ENCODE measurements at places on chromosomes 6 and 20.

- DNase-seq = peak; percentile 99
These were observed 2.4 kb downstream of the JAG1 start for GRCh38 chr20:10671221-10671918.

DNA sequence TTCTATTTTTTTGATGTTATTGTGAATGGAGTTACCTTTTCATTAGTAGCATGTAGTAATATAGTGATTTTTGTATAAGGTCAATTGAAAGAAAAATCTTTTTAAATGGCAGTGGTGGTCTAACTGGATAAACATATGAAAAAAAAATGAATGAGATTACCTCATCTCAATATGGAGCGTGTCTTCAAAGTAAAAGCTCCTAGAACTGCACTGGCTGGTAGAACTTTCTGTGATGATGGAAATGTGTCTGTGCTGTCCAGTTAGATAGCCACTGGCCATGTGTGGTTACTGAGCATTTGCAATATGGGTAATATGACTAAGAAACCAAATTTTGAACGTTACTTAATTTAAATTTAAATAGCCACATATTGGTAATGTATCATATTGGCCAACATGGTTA is 44.1 kb downstream of the MRAP2 start:
- DNase-seq = no peak

- no peak for DNase-seq
These were observed 106.5 kb upstream of the GMDS start for GRCh38 chr6:2351807-2352431.

GRCh38 chr20:60512443-60512842 is 554.2 kb downstream of the CDH26 start:
- DNase-seq = no peak

DNA sequence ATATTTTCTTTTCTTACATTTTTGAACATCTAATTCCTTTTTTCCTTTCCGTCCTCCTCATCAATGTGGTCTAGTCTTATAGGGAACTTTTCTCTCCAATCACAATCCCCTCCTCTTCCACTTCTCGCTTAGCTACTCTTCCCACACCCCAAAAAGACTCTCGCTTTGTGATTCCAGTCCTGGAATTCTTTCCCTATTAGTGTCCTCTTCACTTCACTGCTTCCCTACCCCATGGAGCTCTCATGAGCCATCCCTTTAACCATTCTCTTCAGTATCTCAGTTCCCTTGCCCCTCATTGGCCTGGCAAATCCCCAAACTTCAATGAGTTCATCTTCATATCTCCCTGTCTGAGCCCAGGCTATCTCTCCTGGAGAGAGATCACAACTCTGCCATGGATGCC is 55.3 kb upstream of the CEP85L start:
- no peak for DNase-seq

DNA sequence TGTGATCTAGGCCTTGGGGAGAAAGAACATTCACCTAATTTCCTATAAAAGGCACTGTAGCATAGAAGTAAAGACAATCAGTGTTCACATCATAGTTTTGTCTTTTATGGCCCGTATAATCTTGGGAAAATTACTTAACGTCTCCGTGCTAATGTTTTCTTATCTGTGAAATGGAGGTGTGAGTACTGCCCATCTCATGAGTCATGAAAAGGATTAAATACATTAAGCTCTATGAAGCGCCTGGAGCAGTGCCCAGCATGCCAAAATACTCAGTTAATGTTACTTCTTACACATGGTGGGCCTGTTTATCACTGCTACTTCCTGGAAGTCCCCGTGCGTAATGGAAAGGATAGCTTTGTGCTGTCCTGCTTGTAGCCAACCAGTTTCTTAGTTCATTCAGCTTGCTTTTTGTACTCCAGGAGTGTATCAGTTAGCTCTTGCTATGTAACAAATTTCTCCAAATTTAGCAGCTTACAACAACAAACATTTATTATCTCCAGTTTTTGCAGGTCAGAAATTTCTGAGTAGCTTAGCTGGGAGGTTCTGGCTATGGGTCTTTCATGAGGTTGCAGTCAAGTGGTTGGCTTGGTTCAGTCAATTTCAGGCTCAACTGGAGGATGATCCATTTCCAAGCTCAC is 103.6 kb upstream of the BMP2 start:
- DNase-seq = no peak

DNA sequence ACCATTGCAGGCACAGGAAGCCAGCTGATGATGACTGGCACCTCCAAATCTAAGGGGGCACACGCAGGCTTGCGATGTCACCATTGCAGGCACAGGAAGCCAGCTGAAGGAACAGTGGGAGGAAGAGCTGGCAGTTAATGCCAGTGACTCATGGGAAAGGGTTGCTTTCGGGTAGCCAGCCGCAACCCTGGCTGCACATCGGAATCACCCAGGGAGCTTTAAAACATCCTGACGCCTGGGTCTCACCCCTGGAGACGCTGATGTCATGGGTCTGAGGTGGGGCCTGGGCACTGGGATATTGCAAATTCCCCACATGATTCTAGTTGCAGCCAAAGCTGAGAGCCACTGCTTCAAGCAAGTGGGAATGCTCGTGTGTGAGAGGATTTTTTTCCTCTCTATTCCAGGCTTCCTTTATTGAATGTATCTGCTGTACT is 16.1 kb upstream of the CCN6 start:
- peak; percentile 89 for DNase-seq

- DNase-seq = no peak
These were observed 144.8 kb downstream of the BACH2 start for GRCh38 chr6:90151576-90152422.

GRCh38 chr6:166394036-166394892 is 11.5 kb upstream of the MPC1 start:
- no peak for DNase-seq

- peak; percentile 87 for DNase-seq
These were observed at the start of gene KCNK5 for GRCh38 chr6:39228992-39229767. Gene KCNK5, minus strand, starts transcription at chr6:39229475. Its CDS starts 364 bp downstream, at chr6:39229111.

DNA sequence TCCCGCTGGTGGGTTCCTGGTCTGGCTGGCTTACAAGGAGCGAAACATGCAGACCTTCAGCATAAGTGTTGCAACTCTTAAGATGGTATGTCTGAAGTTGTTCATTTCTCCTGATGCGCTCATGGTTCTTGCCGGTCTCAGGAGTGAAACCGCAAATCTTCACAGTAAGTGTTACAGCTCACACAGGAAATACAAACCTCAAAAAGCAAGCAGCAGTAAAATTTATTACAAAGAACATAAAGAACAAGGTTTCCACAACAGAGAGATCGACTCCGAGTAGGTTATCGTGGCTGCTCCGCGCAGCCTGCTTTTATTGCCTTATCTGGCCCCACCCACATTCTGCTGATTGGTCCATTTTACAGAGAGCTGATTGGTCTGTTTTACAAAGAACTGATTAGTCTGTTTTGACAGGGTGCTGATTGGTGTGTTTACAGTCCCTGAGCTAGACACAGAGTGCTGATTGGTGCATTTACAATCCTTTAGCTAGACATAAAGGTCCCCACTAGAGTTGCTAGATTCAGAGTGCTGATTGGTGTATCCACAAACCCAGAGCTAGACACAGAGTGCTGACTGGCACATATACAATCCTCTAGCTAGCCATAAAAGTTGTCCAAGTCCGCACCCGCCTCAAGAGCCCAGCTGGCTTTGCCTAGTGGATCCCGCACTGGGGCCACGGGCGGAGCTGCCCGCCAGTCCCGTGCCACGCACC is 39.2 kb downstream of the TRIM27 start:
- DNase-seq = no peak

- no peak for DNase-seq
These were observed 44.6 kb downstream of the TOX2 start for GRCh38 chr20:43959079-43959919.

- DNase-seq = no peak
These were observed 265.1 kb upstream of the PRDM1 start for GRCh38 chr6:105821027-105821426.

- no peak for DNase-seq
These were observed 5.5 kb downstream of the SLC32A1 start for GRCh38 chr20:38729767-38730166.

- no peak for DNase-seq
These were observed 35.1 kb upstream of the FAM83C start for GRCh38 chr20:35327074-35327976.

DNA sequence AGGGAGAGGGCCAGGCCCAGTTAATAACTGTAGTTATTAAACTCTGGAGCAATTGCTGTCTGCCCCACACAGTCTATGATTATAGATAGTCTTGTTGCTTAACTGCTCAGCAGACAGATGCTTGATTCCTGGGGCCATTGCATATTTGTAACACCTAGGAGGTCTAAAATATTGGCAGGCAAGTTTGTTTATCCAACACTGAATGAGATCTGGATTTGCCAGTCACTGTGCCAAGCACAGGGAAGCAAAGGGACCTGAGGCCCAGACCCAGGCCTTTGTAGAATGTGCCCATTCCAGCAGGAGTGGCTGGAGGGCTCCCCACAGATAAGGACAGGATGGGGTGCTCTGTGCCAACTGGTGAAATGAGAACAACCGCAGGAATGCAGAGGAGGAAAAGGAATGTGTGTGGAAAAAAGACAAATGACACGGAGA is 17.6 kb upstream of the ENTPD6 start:
- DNase-seq = no peak

DNA sequence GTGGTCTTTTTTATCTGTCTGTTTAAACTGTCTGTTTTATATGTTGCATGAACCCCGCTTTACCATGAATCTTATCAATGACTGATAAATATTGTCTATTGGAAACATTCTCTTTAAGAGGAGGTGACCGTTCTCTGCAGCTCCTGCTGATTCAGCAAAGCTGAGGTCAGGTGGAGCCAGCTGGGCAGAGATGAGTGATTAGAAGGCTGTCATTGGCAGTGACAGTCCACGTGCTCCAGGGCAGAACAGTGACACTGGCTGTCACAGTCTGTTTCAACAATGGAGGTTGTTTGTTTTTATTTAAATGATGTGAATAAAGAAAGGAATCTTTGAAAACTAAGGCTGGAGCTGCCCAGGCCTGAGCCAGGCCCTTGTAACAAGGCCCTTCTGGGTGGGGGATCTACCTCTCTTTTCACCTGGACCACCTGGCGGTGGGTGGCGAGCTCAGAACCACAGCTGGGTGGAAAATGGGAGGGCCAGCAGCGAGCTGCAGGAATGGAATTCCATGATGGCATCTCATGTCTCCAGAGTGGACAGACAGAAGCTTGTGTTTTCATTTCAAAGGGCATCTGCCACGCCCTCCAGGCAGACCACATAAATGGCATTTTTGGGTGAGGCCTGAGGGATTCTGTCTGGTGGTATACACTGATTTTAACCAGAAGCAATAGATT is 12.6 kb downstream of the SYNJ2 start:
- DNase-seq = no peak

DNA sequence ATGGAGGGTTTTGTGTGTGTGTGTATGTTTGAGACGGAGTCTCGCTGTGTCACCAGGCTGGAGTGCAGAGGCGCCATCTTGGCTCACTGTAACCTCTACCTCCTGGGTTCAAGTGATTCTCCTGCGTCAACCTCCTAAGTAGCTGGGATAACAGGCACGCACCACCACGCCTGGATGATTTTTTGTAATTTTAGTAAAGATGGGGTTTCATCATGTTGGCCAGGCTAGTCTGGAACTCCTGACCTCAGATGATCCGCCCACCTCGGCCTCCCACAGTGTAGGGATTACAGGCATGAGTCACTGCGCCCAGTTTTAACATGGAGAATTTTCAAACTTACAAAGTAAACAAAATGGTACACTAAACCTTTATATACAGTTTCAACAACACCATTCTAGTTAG is 22.8 kb downstream of the AMD1 start:
- no peak for DNase-seq

- DNase-seq = no peak
These were observed 81.4 kb downstream of the JARID2 start for GRCh38 chr6:15327271-15327670.

- DNase-seq = no peak
These were observed 13.3 kb upstream of the PCMTD2 start for GRCh38 chr20:64242003-64242796.

DNA sequence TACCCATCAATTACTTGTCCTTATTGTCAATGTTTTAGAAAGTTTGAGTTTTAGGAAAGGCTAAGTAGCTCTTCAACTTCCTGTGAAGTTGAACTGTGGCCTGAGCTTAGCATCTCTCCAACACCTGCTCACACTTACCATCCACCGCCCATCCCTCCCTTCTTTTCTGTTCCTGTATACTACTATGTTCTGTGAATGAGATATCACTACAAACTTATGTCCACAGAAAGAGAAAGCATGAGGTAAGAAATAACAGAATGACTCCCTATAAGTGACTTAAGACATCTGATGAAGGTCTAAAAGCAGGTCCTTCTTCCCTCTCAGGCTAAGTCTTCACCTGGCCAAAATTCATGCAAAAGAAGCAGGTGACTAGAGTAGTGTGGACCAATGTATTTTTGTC is 246.3 kb upstream of the PREP start:
- no peak for DNase-seq

DNA sequence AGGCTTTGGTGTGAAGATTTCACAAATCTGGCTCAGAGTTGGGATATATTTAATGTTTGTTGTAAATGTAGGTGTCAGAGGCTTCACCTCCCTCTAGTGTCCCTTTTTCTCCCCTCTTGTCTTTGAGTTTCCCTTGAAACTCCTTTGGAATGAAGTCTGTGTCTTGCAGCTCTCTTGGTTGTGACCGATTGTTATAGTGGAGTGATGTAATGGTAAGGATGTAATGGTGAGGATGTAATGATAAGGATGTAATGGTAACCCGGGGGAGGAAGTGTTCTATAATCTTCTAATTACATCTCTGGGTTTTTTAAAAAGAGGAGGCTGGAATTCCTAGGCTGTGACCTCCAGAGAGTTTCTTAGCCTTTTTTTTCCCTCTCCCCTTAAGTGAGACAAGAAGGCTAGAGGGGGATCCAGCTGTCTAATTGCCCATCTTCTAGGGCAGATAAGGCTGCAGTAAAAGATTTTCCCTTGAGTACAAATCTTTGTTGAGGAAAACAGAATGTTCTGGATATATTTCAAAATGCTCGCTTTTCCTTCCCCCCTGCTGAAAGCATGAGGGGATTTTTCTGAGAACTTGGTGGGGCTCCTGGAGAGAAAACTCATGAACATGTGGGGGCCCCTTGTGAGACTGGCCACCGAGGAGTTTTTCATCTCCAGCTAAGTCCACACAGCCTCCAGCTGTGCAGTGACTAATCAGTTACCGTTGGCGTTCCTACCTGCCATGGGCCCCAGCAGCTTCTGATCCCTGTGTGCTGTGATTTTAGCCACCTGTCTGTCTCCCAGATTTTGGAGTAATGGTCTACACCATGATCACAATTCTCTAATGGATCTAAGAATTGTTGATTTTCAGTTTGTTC is 156.7 kb upstream of the PMEPA1 start:
- DNase-seq = no peak

- DNase-seq = no peak
These were observed 13.8 kb upstream of the POLR1H start for GRCh38 chr6:30047220-30047619.

DNA sequence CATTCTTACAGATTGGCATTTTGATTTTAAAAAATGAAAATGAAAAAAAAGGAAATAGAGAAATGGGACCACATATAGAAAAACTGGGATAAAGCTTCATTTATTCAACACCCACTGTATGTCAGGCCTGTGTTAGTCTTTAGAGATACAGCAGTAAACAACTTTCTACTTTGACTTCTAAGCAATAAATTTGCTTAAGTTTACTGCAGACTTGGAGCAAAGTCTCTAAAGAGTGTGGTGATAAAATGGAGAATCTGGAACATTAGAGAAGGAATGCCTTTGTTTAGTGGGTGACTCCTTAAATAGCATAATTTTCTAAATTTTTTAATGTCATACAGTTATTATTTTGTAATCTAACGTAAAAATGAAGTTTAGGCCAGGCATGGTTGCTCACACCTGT is 80.7 kb upstream of the CNKSR3 start:
- DNase-seq = no peak
